ENCODE measurements at places on chromosomes 6 and 20. TPM values are rescaled to one million over a fixed set of nuclear protein-coding genes. Genes with fewer than 3 reads are reported as not detected.

DNA sequence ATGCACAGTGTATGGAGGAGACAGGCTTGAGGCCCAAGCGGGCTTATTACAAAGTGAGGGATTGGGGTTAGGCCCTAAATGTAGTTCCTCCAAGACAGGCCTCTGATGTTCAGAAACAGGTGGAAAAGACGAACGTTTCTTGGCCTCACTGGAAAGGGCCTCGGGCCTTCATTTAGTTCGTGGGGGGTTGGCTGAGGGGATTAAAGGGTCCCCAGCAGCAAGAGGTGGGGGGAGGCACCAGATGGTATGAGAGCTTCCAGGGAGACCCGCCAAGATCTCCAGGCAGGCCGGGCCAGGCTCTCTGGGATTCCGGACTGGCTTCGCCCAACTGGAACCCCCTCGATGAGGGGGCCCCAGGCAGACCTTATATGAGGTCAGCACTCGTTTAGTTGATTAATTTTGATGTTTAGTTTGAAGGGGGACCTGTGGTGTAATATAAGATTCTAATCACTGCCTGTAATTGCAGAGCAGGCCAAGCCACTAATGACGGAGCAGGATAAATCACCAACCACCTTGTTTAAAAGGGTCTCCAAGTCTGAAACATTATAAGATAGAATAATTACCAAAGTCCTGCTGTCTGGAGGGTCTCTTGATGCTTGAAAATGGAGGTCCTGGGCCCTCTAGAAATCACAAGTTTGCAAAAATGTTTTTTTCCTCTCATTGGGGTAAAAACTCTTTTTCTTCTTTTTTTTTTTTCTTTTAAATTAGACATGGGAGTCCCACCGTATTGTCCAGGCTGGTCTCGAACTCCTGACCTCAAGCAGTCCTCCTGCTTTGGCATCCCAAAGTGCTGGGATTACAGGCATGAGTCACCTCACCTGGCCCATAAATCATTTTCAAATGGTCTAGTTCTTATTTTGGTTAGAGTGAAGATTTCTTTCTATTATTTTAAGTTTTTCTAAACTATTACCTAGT, 2.2 kb downstream of the HMGA1 start:
- no peak for DNase-seq

GRCh38 chr6:128208851-128209580, 308.2 kb upstream of the THEMIS start:
- DNase-seq = no peak

DNA sequence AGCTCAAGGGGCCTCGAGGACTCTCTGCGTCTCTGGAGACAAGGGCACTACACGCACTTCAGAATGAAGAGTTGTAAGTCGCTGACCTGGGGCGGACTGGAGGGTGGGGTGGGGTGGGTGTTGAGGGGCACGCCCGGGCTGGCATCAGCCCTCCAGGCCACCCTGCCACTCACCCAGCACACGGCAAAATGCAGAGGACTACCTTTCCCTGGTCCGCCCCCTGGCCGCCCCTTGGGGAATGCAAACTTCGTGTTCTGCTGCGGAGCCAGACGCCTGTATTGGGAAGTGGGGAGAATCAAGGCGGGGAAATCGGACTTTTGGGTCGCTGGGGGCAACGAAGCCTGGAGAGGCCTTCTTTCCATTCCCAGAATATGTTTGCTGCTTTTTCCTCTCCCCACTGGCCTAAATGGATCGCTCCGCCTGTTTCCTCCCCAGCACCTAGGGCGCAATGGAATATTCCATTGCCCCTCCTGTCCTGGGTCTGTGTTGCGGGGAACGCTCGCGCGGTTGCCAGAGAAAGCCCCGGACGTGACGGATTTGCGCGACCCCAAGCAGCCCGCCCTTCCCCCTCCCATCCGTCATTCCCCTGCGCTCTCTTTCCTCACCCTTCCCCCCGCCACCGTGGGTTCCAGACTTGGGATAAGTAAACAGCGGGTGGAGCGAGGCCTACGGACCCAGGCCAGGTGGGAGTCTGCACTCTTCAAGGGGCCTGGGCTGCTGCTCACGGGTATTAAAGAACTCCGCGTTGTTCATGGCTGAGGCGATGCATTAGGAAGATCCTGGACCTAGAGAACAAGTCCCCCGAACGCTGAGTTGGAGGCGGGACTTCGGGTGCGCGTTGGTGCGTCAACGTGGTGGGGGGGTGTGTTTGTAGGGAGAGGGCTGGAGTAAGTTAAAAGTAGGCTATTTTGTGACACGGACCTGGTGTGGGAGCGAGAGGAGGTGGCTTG, at the start of gene PPT2:
TSS of gene PPT2 (plus strand) at position 578 of the 950 bp plus-strand sequence. CDS start 454 bp downstream, outside the sequence.
- DNase-seq = peak; percentile 92

DNA sequence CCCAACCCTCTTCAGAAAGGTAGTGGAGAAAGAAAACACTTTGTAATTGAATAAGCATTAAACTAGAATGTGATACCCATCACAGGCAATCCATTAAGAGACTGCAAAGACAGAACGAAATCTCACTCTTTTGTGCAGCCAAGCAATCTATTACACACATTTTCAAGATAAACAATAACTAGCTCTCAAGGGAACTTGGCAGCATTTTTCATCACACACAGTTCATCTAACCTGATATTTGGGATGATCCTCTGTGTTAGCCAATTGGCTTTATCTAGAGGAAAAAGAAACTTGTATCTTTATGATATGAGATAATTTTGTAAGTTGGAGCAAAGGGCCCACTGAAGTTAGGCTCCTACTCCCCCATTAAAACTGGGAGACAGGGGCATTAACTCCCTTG, 1.5 kb upstream of the GZF1 start:
- DNase-seq = no peak

DNA sequence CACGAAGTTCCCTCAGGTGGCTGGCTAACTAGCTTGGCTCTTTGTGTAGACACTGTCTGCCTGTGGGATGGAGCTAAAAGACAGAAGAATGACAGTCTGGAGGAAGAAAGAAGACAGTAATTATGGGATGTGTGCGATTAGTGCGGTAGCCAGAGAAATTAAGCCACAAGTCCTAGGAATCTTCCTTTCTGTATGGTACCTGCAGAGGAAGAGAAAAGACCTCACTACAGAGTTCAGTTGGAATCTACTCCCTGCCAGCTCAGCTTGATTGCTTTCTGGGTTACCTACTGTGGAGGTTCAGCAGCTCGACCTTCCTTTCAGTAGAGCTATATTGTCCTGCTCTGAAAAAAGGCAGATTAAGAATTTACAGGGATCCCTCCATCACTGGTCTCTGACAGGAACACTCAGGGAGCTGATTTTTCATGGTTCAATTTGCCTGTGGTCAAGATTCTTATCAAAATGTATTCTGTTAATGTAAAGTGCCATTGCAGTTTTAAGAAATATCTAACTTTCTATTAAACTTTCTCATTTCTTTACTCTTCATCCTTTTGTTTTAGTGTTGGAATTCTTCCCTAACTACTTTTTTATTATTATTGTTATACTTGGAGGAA, 187.2 kb downstream of the CENPW start:
- no peak for DNase-seq

- no peak for DNase-seq
These were observed 1.3 kb downstream of the COL19A1 start for GRCh38 chr6:69867639-69867976.

- peak; percentile 71 for DNase-seq
These were observed 11.9 kb upstream of the ZFAND3 start for GRCh38 chr6:37807656-37808055.

- DNase-seq = no peak
These were observed 40.0 kb upstream of the GCNT2 start for GRCh38 chr6:10481101-10481500.

GRCh38 chr6:109302176-109302575, 80.1 kb downstream of the CD164 start:
- DNase-seq = no peak

DNA sequence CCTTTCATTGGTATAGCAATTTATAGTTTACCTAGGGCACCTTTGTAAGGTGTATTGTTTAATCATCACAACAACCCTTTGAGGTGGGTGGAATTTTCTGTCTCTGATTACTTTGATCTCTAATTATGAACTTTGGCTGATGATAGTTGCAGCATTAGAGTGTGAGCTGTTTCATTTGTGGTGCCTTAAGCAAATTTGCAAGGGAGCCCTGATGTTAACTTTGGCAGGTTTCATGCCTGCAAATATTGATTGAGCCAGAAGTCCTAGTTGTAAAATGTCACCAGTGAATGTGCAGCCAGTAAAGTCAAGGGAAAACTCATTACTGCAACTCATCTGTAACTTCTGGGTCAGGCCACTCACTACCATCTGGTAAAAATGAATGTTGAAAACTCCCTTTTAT, 29.8 kb downstream of the CTNNBL1 start:
- DNase-seq = no peak

- no peak for DNase-seq
These were observed 140.5 kb upstream of the ATXN1 start for GRCh38 chr6:16901782-16902181.

DNA sequence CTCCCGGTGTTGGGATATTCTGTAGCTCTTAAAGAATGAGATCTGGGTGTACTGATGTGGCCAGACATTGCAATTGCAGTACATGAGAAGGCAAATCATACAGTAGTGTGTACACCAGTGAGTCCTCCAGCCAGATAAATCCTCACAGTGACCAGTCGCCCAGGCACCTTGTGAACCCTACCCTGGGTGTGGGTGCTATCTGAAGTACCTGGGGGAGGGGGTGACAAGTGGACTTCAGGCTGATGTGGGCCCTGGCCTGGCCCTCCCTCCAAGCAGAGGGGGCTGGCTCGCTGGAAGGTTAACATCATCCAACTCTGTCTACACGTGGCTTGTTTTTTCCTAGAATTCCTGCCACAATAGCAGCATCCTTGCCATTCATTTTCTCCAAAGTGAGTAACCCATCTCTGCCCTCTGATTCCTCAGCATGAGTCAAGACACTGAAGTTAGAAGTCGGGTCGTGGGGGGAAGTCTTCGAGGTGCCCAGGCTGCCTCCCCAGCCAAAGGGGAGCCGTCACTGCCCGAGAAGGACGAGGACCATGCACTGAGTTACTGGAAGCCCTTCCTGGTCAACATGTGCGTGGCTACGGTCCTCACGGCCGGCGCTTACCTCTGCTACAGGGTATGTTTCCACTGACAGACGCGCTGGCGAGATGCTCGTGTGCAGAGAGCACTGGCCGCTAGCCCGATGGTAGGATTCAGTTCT, 70.8 kb downstream of the PTPN1 start:
- DNase-seq = no peak

GRCh38 chr20:8272766-8273165, 140.7 kb downstream of the PLCB1 start:
- DNase-seq = no peak

GRCh38 chr20:62246872-62247652, 8.7 kb downstream of the OSBPL2 start:
- no peak for DNase-seq

GRCh38 chr6:88141561-88142296, 24.4 kb downstream of the CNR1 start:
- DNase-seq = no peak

DNA sequence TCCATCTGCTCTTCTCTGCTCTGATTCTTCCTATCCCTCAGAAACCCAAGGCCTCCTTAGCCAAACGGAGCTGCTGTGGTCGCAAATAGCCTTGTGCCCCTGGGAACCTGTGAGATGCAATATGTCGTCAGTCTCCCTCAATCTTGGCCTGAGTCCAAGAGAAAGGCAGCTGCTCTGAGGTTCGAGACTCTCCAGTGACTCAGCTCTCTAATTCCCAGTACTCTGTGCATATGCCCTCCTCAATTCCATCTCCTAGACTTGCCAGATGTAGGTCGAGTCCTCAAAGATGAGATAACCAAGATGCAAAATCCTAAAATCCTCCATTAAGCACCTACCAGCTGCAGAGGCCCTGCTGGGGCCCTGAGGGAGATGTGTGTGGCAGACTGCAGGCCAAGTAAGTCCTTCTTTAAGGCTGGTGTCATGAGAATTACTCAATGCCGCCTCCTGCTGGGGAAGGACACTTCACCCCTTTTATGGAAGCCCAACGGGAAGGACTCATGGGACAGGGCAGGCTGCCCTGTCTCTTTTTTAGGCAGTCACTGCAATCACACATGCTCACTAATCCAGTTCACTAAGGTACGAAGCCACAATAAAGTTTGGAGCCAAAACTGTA, 28.5 kb downstream of the C6orf15 start:
- DNase-seq = no peak

DNA sequence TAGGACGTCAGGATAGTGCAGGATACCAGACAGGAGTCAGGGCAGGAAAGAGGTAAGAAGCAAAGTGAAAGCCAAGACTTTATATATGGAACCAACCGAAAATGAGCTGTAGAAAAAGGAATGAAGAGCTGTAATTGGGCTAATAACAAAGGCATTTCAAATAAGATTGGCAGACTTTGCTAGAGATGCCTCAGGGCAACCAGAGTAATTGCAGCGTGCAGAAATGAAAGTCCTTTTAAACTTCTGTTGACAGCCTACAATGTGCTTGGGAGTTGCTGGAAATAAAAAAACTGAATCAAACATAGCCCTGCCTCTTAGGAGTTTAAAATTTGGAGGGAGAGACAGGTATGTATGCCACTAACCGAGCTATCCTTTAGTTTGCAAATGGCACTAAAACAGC, 56.4 kb upstream of the NKX2-4 start:
- DNase-seq = no peak

DNA sequence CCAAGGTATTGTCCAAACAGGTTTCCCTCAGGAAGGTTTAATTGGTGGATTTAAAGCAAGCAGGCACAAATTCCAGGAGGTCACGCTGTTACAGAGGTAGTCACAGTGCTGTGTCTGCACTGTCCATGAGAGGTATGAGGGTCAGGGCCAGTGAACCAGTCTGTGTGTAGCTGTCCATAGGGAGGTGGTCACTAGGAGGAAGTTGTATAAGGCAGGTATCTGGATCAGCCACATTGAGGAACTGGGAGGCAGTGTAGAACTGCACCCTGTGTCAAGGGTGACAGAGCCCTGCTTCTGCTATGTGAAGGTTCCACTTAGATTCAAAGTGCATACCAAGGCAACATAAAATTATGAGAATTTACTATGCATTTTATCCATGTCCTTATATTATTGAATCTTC, 73.3 kb downstream of the MAP3K4 start:
- DNase-seq = no peak

GRCh38 chr20:36478137-36478905, 63.0 kb upstream of the MYL9 start:
- no peak for DNase-seq

GRCh38 chr20:23513164-23513563, 22.2 kb downstream of the CST8 start:
- no peak for DNase-seq

Gene SLC26A8
- polyA plus RNA-seq = 0.18 TPM

Gene POLR3F
- polyA plus RNA-seq = 17.3 TPM

Gene IL20RA
- polyA plus RNA-seq = 1.6 TPM

Gene PSORS1C2
- polyA plus RNA-seq = not detected

Gene NEDD9
- polyA plus RNA-seq = 73.0 TPM
